ENCODE measurements at places on chromosomes 6 and 20.

DNA sequence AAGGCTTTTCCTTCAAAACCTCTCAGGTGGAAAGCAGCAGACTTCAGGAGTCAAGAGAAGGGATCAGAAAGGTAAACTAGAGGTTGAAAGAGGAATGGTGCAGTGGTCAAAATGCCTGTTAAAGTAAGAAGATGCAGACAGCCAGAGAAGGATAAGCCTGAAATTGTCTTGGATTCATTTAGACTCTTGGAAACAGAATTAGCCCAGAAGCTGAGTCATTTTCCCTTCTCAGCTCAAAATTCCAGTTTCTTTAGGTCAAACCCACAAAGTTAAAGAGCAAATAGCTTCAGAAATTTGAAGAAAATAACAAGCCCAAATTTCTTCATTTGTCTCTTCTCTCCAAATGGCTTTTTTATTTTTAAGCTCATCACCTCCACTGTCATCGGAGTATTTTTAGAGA lies 73.9 kb downstream of the DHX35 start:
- DNase-seq: no peak

DNA sequence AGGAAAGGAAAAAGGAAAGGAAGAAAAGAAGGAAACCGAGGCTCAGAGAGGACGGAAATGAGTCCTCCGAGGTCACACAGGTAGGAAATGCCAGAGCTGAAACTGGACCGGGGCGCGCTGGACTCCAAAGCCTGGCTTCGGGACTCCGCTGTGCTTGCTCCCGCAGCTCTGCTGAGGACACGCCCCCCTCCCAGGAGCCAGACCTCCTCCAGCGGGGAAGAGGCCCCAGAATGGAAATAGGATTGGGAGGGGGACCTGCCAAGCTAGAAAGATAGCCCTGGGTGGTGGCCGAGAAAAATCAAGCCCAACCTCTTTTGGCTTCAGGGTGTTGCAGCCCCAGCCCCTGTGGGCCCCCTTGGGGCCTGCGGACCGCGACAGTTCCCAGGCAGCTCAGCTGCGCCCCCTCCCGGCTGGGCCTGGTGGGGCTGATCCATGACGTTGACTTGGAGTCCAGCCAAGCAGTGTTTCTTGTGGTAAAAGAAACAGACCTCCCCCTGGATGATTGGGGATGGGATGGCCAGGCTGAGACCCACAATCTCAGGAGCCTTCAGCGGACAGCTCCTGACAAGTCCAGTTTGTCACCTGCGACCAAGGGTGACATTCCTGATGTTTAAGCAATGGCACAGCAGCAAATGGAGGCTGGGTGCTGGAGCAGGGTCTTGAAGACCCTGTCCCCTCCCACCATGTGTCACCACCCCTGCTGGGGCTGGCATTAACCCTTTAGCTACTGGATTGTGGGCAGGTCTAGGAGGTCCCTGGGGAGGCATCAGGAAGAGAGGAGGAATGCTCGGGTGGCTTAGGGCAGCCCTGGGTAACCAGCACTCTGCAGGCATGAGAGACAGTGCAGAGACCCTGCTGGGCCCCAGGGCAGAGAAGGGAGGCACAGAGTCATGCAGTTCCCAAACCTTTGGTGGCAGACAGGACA lies 55.4 kb downstream of the RIPOR3 start:
- no peak for DNase-seq

DNA sequence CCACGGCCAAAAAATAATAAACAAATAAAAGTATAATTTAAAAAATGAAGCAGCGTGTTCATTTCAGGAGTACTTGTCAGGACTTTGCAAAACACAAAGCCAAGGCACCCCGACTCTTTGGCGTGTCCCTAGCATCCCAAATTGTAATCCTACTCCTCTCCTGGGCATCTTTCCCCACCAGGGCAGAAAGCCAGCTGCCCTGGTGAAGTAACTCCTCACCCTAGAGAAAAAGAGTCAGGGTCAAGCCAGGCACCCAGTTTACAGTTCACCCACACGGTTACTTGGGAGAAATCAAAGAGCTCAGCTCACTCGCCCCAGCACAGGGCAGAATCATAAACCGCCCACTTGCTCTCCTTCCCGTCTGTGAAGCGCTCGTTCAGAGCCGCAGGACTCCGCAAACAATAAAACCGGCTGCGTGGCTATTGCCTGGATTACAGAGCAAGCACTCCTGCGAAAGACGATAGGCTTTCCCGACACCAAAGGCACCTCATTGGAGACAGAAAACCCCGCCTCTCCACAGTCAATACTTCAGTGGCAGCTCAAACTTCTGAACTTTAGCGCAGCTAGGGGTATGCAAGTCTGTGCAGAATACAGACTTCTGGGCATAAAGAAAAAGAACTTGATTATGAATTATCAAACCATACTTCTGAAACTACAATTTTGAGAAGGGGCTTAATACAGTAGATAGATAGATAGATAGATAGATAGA lies 73.0 kb upstream of the NHSL1 start:
- no peak for DNase-seq

GRCh38 chr6:16503970-16504415 lies 257.3 kb downstream of the ATXN1 start:
- no peak for DNase-seq

Measured in occipital lobe (tissue), 3 donors.